ENCODE measurements at places on chromosomes 6 and 20. TPM values are rescaled to one million over a fixed set of nuclear protein-coding genes. Genes with fewer than 3 reads are reported as not detected.

Gene BNIP5
- not detected for total RNA-seq

Gene FAM184A
- total RNA-seq: 5.3 TPM

Gene INSM1
- not detected for total RNA-seq

Gene SRMS
- not detected for total RNA-seq

Gene HLA-F
- total RNA-seq: 744 TPM

Gene TSPO2
- total RNA-seq: not detected

Gene RNF8
- total RNA-seq: 17.2 TPM

Gene ALDH8A1
- total RNA-seq: 7.6 TPM

Gene WFDC5
- total RNA-seq: not detected

Gene OR2H2
- total RNA-seq: not detected

Gene VARS2
- total RNA-seq: 41.4 TPM

Gene IMPG1
- total RNA-seq: not detected

Gene FOXC1
- not detected for total RNA-seq

Gene CD93
- total RNA-seq: 0.10 TPM

Gene SLC35D3
- total RNA-seq: not detected

Gene HNF4A
- total RNA-seq: not detected

Gene IP6K3
- total RNA-seq: not detected

Gene KHDC1L
- total RNA-seq: not detected

Gene HLA-DMB
- 23.5 TPM for total RNA-seq

Gene PRL
- 0.30 TPM for total RNA-seq

Gene CLPSL1
- total RNA-seq: not detected

Gene HTR1E
- total RNA-seq: not detected

Gene ABCC10
- 67.2 TPM for total RNA-seq

Gene DNMT3B
- 0.44 TPM for total RNA-seq

Gene ZFP57
- 4.6 TPM for total RNA-seq

Gene LAMA2
- not detected for total RNA-seq

Gene HUS1B
- total RNA-seq: 2.5 TPM

Gene PGC
- not detected for total RNA-seq
